GM04504 (cell line): ENCODE measurements at places on chromosomes 1 and 21.

- DNase-seq: no peak
Measured at GRCh38 chr1:115499253-115499652, 142.5 kb upstream of the VANGL1 start.

DNA sequence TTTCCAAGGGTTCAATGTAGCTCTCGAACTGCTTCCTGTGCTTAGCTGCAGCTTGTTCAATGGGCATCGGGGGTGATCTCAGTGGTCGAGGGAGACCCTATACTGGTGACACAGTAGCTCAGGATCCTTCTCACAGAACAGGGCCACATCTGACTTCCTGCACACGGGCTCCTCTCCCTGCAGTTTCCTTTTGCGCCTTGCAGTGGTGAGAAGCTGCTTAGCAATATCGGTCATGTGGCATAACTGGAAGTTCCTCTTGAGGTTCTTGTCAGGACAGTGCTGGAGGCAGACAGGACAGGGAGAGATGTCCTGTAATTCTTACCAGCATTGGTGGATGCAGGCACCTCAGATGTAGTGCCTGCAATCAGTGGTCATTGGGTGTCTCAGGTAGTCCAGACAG is 140.5 kb upstream of the MAP1LC3C start:
- DNase-seq: no peak

DNA sequence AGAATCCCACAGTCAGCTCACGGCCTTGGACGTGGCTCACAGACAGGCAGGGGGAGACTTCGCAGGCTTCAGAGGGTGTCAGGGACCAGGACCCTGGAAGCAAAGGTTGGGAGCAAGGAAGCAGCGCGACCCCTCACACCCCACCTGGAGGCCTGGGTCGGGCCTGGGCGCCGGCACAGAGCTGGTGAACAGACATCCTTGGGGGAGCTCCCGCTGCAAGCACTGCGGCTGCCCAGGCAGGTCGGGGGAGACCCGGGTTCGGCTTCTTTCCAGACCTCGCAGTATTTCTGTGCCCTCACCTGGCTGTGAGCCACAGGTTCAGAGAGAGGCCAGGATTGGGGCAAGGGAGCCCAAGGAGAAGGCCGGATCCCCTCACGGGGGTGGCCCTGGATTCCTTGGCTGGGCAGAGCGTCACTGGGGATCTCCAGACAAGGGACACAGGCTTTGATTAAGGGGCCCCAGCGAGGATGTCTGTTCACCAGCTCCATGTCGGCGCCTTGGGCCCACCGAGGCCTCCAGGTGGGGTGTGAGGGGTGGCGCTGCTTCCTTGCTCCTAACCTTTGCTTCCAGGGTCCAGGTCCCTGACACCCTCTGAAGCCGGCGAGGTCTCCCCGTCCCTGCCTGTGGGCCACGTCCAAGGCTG is 37.9 kb upstream of the TSPEAR start:
- no peak for DNase-seq

DNA sequence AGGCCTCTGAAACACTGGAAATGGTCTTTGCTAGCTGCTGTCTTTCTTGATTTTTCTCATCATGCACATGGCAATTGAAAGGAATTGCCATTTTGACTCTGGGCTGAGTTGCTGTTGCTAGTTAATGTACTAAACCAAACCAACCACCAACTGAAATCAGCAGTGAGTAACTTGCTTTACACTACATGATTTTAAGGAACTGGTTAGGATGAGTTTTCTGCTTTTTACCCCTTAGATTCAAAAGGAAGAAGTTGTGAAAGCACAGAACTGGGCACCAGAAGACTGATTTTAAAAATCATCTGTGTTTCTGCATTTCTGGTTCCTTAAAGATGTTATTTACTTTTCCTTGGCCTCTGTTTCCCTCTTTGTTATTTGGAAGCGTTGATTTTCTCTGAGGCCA is 361.9 kb downstream of the HLX start:
- DNase-seq: no peak

GRCh38 chr1:47439017-47439818 is 1.4 kb downstream of the FOXD2 start:
- DNase-seq: no peak

DNA sequence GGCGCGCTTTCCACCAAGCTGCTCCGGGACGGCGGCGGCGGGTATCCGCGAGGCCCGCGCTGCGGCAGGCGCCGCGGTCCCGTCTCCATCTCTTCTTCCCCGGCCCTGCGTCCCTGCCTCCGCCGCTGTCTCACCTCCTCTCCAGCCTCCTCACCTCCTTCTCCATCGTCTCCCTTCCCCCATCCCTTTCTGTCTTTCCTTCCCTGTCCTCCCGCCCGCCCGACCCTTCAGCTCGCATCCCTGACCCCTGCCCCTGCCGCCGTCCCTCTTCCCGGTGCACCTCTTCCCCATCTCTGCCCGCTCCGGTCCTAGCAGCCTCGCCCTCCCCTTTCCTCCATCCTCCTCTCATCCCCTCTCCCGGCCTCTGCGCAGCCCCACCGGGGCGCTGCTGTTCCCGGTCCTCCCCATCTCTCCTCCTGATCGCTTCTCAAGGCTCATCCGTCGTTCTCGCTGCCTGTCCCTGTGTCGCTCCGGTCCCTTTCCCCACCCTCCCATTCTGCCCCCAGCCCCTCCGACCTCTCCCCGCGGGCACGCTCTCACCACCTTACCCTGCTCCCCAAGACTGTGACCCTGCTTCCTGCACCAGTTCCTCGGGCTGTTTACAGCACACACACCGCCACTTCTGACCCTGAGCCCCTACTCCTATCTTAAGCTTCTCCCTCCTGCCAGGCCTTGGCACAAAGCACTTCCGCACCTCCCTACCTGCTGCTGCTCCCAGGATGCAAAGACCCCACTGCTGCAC is 760 bp upstream of the NPHP4 start:
- DNase-seq: no peak

- peak; percentile 86 for DNase-seq
Measured at GRCh38 chr1:240285540-240285939, 193.9 kb downstream of the FMN2 start.
